NCI-H446 (cell line): ENCODE measurements at places on chromosomes 4 and X.

DNA sequence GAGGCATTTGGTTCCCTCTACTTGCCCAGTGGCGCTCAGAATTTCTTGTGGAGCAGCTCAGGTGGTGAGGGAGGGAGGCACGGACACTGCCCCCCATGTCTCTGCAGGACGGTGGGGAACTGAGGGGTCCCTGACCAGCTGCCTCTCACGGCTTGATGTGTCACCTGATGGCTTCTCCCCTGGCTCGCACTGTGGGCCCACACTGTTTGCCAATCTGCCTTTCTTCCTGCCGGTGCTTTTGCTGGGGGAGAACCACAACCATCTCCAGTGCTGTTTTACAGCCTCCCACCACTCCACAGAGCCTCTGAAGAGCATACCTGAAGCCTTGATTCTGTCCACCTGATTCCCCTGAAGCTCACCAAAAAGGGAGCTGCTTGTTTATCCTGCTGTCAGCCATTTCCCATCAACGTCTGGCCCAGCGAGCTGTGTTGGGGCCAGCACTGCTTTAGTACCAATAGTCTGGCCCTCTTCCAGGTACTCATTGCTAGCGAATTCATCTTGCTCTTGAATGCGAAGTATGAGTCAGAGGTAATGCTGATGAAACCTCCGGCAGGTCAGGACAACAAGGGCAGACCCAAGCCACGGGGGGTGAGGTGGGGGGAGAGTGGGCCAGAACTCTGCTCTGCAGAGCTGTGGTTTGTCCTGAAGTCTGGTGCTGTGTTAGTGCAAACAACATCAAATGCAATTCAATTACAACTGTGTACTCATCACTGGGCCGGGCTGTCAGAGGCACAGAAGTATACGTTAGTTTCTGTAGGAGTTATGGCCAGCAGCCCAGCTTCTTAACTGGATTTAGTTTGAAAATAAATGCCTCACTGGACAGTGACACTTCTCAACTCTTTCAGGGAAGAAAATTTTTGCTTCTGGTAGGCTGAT is 208.3 kb upstream of the JADE1 start:
- DNase-seq, result peak; percentile 87

DNA sequence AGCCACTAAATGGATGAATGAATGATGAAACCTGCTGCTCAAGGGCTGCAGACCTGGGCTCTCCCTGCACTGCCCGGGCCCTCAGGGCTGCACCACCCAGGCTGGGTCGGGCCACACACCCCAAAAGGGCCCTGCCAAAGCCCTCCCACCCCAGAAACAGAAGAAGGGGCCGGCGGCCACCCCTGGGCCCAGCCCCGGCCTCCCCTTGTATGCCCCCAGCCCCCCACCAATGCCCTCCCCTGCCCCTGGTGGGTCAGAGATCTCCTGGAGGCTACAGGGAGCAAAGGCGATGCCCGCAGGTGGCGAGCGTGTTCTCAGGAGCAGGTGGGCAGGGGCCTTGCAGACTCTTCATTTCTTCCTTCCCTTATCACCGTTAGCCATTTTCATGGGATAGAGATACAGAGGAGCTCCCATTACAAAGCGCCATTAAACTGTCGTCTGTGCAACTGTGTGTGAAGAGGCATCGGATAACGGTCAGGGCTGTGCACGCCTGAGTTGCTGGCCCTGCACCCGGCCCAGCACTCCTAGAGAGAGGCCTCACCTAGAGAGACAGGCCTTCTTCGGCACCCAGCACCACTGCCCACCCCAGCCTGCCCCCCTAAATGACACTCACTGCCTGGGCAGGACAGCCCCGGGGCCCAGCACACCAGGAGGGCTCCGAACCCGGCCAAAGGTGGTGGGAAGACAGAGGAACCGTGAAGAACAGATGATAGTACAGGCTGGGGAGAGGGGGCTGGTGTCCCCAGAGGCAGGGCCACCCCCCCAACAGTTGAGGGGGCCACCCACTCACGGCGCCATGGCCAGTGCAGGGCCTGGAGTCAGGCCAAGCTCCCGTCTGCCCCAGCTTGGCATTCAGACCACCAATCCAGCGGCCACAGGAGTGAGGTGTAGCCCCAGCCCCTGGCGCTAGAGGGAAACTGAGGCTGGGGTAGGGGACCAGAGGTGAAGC is 133.7 kb downstream of the FAM53A start:
- DNase-seq, result no peak

GRCh38 chr4:174318829-174319764 is 35.4 kb downstream of the CEP44 start:
- peak; percentile 54 for DNase-seq

DNA sequence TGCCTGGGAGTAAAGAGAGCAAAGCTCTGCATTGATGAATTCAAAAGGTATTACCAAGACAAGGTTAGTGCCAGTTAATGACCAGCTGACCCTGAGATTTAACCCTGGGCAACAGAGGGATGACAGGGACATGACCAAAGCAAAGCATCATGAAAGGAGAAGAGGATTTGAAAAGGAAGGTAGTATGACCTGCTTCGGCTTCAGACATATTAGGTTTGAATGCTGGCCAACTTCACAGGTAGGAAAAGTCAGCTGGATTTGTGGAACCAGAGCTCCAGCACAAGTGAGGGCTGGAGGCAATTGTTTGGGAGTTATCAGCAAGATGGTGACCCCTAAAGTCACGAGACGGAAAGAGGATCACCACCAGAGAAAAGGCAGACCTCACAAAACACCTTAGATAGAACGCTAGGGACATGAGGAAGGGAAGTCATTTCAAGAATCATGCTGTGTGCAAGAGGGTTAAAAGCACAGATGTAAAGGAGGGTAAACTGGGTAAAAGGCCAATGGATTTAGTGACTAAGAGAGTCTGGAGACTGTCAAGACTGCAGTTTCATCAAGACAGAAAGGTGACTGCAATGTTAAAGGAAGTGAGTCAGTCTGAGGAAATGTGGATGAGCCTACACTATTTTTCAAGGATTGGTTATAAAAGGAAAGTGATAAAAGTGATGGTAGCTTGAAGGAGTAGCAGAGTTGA is 45.6 kb downstream of the SH3RF1 start:
- DNase-seq, result no peak

DNA sequence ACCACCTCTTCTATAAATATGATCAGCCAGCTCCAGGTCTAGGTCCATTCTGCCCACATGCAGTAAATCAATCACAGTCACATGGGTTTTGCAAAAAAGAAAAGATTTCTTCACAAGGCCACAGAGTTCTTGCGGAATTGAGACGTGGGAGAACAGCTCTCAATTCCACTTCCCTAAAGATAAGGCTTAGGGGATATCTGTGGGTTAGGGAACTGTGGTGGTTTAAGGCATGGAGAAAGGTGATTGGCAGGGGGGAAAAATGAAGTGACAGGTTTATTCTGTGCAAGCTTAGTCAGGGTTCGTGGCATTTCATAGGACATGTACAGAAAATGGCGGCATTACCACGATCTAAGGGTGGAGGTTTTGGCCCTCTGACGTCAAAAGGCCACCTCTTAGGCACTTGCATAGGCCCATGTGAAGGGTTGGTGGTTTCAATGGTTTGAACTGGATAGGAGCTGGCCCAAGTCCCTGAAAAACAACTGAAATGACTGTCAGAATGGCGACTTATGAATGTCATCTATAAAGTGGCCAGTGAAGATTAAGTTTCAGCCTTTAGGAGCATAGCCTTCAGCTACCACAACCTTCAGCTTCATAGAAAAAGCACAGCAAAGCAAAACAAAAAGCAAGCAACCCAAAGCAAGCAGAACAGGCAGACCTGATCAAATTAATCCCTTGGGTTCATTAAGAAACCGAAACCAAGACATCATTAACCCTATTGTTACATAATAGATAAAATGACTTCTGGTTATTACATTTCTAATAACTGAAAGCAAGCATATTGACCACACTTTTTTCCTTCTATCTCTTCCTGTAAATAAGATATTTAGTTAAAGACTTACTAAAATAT is 289.8 kb upstream of the SFRP2 start:
- no peak for DNase-seq

GRCh38 chr4:64581422-64581821 is 172.2 kb upstream of the TECRL start:
- peak; percentile 10 for DNase-seq

- no peak for DNase-seq
These were observed 1.0 kb downstream of the SH3BGRL start for GRCh38 chrX:81202943-81203342.

- no peak for DNase-seq
These were observed 35.5 kb upstream of the UGT2B7 start for GRCh38 chr4:69060651-69061308.

GRCh38 chr4:17719106-17719505 is 62.3 kb downstream of the FAM184B start:
- DNase-seq, result no peak

DNA sequence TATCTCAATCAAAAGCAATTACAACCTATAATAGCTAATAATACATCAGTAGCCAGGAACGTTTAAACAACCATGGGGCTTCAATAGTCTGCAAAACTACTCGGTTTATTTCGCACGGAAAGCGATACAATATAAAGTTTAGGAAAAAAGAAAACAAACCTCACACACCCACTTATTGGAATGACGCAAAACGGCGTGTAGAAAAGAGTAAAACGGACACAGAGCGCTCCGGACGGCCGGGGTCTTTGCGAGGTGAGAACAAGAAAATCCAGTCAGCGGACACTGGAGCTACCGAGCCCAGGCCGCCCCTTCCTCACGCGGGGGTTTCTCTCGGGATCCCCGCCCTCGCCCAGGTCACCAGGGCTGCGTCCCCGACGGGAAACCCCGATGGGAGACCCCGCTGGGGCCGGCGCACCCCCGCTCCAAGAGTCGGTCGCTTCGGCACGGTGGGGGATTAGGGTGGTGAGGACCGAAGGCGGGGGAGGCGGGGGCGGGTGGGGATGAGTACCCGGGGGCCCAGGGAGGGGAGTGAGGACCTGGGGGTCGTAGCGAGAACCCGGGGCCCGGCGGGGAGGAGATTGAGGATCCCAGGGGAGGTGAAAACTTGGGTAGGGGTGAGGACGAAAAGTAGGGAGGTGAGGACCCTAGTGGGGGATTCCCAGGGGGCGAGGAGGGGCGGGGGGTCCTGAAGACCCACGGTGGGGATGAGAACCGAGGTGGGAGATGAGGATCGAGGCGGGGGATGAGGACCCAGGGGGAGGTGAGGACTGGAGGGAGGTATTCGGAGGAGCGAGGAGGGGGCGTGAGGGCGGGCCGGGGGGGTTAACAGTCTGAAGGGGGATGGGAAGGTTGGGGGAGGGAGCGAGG is 737 bp downstream of the NELFA start:
- no peak for DNase-seq

- no peak for DNase-seq
These were observed at the start of gene PHOX2B for GRCh38 chr4:41748571-41749475. Gene PHOX2B (minus strand): TSS chr4:41748725. CDS start chr4:41748610, 115 bp downstream.

- no peak for DNase-seq
These were observed 14.5 kb downstream of the IQSEC2 start for GRCh38 chrX:53266914-53267313.

DNA sequence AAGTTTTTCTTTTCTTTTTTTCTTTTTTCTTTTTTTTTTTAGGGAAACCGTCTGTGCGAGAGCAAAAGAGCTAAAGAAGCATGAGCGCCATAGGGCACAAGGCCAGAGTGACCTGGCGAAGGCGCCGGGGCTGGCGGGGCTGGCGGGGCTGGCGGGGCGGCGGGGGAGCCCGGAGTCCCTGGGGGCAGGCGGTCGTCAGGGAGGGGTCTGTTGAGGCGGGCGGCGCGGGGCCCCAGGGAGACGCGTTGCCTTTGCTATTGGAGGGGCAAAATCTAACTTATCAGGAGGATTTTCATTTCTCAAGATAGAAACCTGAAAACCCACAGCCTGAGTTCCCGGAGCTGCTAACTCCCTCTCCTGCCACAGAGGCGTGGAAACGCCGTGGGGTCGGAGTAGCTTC is 135.6 kb upstream of the SMAD1 start:
- no peak for DNase-seq

DNA sequence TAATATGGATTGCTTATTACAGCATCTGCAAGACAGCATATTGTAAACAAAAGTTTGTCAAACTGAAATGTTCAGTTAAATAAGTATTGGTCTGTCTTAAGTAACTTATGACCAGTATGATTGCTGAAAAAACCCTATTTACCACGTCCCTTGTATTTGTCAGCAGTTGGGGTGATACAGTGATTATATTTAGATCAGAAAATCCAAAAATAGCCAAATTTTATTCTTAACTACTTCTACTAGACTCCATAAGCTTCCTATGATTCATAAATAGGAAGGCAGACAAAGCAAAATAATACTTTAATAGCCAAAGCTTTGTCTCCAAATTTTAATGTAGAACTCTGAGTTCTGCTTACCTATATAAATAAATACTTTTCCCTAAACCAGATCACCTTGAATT is 45.3 kb downstream of the TBCK start:
- DNase-seq, result no peak

GRCh38 chr4:85402371-85402770 is 72.6 kb upstream of the ARHGAP24 start:
- DNase-seq, result peak; percentile 6

GRCh38 chrX:72366701-72367454 is 61.2 kb upstream of the CITED1 start:
- DNase-seq, result no peak

GRCh38 chrX:148865277-148866210 is 365.1 kb downstream of the AFF2 start:
- no peak for DNase-seq

- no peak for DNase-seq
These were observed 420 bp downstream of the TSC22D3 start for GRCh38 chrX:107775000-107775733.

DNA sequence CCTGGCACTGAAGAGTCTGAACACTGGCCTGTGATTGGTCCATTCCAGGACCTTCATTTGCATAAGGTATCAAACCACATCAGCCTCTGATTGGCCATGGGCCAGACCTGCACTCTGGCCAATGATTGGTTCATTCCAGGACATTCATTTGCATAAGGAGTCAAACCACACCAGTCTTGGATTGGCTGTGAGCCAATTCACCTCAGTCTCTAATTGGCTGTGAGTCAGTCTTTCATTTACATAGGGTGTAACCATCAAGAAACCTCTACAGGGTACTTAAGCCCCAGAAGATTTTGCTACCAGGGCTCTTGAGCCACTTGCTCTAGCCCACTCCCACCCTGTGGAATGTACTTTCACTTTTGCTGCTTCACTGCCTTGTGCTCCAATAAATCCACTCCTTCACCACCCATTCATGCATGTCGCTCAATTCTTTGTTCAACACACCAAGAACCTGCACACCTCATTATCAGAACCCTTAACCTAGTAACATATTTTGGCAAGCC is 14.2 kb upstream of the HERC5 start:
- DNase-seq, result no peak

DNA sequence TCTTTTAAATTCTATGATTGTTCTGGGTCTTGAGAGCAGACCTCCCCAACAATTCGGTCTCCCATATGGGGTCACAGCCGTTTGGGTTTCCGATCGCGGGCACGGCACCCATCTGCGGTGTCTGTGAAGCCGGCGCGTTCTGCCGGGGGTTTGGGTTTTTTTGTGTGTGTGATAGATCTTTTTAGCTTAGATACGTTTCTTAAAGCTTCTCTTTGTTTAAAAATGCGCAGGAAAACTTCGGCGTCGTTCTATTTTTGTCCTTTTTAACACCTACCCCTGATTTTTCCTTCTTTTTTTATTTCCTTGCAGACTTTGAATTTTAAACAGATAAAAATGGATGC is 34.2 kb downstream of the TBC1D14 start:
- DNase-seq, result no peak

DNA sequence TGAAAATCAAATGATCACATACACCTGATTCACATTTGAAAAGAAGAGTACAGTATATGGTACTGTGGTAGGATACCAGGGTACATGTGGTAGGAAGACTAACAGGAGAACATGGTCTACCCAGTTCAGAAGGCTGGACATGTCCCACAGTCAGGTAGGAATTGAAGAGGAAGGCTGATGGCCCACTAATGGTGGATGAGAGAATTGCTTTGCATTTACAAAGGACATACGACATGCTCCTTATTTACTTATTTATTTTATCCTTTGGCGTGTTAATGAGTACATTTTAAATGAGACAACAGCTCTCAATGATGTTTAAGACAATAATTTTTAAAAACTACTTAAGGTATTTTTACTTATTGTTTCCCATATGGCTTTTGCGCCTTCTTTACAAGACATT is 106.7 kb upstream of the BMP2K start:
- no peak for DNase-seq
